Activated T-helper 2 cell treated with anti-CD3 and anti-CD28 coated beads, Interferon-gamma antibody, Interleukin-2, Interleukin-4, amounts not matched to agents 10 μg/mL and 5 μg/mL and 100 μg/mL, durations not matched to agents 14 hours and 24 hours and 36 hours (primary cell): ENCODE measurements at places on chromosomes 13 and 19.

DNA sequence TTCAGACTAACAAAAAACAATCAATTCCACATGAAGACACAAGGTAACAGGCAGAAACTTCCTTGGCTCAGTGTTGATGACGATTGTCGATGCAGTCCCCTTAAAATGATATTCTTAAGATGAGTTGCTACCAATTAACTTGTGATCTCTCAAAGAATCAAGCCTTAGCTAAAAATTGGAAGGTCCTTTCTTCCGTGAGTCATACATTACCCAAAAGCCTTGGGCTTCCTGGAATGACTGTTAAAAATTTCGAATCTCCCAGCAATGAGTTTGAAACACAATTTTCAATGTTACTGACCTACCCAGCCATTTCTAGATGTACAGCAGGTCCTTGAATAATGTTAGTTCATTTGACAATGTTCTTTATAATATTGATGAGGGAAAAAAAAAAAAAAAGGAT lies 28.0 kb upstream of the RB1 start:
- DNase-seq: no peak

DNA sequence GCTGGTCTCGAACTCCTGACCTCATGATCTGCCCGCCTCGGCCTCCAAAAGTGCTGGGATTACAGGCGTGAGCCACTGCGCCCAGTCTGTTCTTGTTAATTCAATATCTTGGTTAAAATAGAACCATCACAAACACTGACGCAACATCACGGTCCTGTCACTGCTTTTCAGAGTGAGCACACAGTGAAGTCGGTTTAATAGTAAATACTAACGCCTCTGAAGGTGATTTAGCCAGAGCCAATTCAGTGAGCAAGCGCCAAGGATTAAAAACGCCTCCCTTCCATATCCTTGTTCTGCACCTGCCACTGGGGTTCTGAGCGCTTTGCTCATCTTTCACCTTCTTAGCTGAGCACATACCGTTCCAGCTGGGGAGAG lies 30.3 kb downstream of the LAMP1 start:
- DNase-seq: no peak

DNA sequence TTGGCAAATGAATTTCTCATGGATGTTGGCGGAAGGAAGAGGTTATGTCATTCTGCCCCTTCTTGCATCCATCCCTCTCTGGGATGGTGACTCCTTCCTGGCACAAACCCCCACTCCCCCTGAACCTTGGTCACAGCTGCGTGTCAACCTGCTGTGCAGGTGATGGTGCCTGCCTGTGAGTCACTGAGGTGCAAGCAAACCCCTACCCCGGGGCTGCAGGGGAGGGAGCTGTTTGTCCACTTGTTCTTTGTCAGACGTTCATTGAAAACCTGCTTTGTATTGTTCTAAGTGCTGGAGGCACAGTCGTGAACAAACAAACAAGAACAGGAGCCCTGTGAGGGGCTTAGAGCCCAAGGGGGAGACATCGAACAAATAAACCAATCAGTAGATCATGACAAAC lies 2.0 kb upstream of the GAPDHS start:
- no peak for DNase-seq

GRCh38 chr13:24040835-24041234 lies 119.7 kb upstream of the SPATA13 start:
- DNase-seq: no peak

- DNase-seq: no peak
Measured at GRCh38 chr13:76976929-76977328, 15.0 kb upstream of the CLN5 start.

- DNase-seq: no peak
Measured at GRCh38 chr13:41411060-41411459, 46.3 kb upstream of the RGCC start.

- no peak for DNase-seq
Measured at GRCh38 chr19:29965492-29965891, 23.5 kb downstream of the URI1 start.
